GM19239 (cell line): ENCODE measurements at places on chromosomes 5 and 9.

DNA sequence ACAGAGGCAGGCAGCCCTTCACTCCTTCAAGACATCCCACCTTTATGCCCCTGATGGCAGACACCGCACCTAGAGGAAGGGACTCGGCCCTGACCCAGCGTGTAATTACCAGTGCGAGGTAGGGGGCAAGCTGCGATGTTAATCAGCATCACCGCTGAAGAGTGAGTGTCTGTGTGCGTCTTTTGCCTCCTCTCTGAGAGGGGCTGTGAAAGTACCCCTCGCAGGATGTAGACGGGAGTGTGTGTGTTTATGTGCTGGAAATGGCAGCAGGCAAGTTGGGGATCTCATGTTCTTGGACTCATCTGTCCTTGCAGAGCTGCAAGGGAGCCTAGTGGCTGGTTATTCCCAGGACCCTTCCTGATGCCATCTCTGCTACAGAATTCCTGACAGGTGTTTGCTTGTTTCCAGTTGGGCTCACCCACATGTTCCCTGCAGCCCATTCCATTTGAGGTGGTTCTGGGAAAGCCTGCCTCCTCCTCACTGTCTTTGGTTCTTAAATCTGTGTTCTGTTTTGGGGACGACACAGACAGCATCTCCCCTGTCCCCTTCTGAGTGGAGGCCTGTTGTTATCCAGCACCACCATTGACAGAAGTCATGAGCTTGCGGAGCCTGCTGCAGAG, 70.5 kb downstream of the ZNF618 start:
- no peak for DNase-seq

- DNase-seq, result no peak
Measured at GRCh38 chr5:66742083-66742895, 146.1 kb downstream of the MAST4 start.

GRCh38 chr9:22285066-22285465, 161.6 kb upstream of the DMRTA1 start:
- DNase-seq, result no peak

- DNase-seq, result no peak
Measured at GRCh38 chr9:118882684-118883083, 486.6 kb downstream of the BRINP1 start.

DNA sequence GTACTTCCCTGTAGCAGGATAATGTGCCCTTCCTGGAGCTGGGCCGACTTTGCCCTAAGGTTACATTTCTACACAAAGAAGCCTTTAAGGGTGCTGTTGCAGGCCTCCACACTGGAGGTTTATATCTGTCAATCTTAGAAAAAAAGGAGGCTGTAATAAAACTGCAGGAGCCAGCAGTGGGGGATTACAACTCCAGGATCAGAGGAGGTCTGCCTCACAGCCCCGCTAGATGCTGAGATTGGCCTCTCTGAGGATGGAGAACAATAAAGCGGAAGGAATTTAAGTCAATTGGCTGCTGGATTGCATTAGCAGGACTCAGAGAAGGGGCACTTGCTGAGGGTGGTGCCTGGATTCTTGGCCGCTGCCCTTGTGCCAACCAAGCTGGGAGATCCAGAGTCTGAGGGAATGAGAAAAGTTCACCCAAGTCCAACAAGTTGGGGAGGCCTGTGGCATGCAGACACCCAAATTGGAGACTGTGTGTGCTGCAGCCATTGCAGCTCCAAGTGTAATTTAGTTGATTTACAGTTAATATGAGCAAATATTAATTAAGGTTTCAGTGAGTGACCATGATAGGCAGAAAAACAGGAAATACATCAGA, 99.0 kb upstream of the SSBP2 start:
- DNase-seq, result no peak

DNA sequence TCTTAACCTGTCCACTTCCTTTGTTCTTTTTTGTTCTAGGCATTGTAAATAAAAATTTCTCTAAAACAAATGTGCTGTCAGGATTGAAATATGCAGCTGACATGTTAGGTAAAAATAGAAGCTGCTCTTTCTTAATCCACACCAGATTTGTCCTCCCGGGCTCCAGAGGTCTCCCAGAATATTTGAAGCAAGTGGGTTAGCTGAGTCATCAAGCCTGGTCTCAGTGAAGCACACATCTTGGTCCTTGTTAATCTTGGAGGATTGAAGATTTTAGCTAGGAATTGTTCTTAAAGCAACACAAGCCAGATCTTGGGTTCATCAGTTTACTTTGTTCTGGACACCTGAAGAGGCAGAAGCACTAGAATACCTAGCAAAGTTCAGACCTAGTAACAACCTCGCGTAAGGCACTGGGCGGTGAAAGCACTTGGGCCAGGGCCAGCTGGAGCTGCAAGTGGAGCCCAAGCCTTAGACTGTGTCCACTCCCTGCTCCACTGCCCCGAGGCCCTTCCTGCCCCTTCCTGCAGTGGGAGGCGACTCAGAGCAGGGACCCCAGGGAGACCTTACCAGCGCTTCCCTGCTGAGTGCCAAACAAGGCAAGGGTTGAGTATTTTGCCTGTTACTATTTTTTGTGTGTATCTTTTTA, 36.5 kb downstream of the HABP4 start:
- no peak for DNase-seq

DNA sequence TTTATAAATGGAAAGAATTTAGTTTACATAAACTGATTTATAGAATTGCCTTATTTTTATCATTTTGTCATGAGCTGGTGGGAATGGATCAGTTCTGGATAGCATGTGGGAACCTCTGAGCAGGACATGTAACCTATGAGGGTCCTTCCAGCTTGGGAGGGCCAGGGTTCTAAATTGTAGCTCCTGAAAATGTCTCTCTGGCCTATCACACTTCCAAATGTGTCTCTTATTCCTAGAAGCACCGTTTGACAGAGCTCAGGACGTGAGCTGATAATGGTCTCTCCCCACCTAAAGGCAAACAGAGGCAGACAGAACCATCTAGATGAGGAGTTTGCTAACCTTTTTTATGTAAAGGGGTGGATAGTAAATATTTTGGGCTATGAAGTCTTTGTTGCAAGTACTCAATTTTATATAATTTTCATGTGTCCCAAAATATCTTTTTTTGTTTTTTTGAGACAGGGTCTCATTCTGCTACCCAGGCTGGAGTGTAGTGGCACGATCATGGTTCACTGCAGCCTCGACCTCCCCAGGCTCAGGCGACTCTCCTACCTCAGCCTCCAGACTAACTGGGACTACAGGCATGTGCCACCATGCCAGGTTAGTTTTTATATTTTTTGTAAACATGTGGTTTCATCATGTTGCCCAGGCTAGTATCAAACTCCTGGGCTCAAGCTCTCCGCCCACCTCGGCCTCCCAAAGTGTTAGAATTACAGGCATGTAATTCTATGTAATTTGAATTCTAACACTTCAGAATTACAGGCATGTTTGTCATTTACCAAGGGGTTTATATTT, 4.0 kb downstream of the TRAF1 start:
- DNase-seq, result no peak

- DNase-seq, result no peak
Measured at GRCh38 chr5:54108136-54108535, 202.2 kb downstream of the ARL15 start.

GRCh38 chr5:115850744-115851416, 9.1 kb downstream of the AP3S1 start:
- no peak for DNase-seq
